ENCODE measurements at places on chromosomes 12 and 14.

DNA sequence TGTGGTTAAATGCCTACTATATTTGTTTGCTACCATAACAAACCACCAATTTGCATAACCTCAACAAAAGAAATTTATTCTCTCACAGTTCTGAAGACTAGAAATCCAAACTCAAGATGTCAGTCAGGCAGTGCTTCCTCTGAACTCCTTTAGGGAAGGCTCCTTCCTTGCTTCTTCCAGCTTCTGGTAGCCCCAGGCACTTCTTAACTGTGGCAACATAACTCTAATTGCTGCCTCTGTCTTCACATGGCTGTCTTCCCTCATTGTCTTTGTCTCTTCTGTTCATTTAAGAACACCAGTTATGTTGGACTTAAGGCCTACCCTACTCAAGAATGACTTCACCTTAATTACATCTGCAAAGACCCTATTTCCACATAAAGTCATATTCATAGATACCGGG, 206.9 kb downstream of the SYT1 start:
- no peak for DNase-seq

- DNase-seq, result no peak
Measured at GRCh38 chr12:39237004-39237403, 205.9 kb downstream of the KIF21A start.

- no peak for DNase-seq
Measured at GRCh38 chr14:75650253-75651058, 10.2 kb downstream of the ERG28 start.

GRCh38 chr12:132807295-132808092, 21.2 kb downstream of the GOLGA3 start:
- no peak for DNase-seq

- peak; percentile 72 for DNase-seq
Measured at GRCh38 chr14:23062002-23062401, 4.7 kb upstream of the CDH24 start.

- DNase-seq, result peak; percentile 74
Measured at GRCh38 chr12:49959685-49960473, 1.8 kb upstream of the AQP5 start.

GRCh38 chr12:121796855-121797751, 3.6 kb upstream of the RHOF start:
- DNase-seq, result peak; percentile 87

DNA sequence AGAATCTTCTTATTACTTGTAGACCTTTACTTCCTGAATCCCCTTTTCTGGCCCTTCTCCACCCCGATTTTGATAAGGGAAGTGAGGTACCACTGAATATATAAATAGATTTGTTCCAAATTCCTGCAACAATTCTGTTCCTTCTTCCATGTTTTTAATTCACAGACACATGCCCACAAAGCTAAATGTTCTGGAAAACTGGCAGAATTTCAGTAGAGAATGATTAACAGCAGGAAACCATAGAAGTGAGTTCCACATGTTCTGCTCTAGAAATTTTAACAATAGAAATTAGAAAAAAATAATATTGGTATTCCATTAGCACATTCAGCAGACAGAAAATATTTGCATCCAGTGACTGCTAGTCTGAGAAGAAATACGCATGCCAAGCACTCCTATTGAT, 139.6 kb downstream of the SLC2A13 start:
- DNase-seq, result no peak

DNA sequence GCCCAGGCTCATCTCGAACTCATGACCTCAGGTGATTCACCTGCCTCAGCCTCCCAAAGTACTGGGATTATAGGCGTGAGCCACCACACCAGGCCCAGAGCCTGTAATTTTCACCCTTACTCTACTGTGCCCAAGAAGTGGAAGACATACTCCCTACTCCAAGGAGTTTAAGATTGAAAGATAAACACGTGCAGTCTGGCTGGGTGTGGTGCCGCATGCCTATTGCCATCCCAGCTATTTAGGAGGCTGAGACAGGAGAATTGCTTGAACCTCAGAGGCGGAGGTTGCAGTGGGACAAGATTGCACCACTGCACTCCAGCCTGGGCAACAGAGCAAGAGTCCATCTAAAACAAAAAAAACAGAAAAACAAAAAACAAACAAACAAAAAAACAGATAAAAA, 90.0 kb downstream of the NINJ2 start:
- DNase-seq, result no peak

DNA sequence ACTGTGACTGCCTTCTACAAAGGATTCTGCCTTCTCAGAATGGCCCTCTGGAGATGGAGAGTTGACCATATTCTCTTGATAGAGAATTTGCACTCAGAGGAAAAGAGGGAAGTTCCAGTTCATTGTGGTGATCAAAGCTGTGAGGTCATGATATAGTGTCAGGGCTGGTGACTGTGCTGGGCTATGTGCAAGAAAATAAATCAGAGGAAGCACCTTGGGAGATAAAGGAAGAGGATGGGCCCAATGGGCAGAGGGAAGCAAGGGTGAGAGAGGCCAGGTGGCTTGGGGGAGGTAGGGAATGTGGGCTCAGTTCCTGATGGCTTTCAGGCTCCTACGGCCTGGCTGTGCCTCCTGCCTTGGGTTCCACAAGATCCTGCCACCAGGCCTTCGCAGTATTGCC, 145.8 kb downstream of the SLC8A3 start:
- DNase-seq, result no peak

- DNase-seq, result no peak
Measured at GRCh38 chr14:53954551-53955228, 1.9 kb downstream of the BMP4 start.

GRCh38 chr12:53201177-53201541, 5.9 kb downstream of the ITGB7 start:
- no peak for DNase-seq

- no peak for DNase-seq
Measured at GRCh38 chr12:124015494-124016461, 42.8 kb downstream of the ZNF664 start.

GRCh38 chr12:96047229-96048211, 12.1 kb upstream of the LTA4H start:
- no peak for DNase-seq

GRCh38 chr12:77687321-77687720, 143.4 kb upstream of the NAV3 start:
- no peak for DNase-seq

DNA sequence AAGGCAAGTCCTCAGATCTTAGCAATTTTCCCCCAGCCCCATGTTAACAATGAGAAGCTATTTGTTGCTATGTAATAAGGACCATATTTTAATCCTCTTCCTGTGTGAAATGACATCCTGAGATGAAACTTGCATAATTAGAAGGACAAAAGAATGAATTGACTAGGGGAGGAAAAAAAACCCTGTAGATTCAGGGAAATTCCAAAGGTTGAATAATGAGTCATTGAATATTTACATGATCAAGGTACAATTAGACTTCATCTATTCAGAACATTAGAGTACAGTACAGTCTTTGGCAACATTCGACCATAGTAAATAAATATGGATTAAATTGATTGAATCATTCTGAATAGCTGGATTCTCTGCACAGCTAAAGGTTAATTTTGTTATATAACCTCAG, 9.4 kb downstream of the MYBPC1 start:
- DNase-seq, result no peak

DNA sequence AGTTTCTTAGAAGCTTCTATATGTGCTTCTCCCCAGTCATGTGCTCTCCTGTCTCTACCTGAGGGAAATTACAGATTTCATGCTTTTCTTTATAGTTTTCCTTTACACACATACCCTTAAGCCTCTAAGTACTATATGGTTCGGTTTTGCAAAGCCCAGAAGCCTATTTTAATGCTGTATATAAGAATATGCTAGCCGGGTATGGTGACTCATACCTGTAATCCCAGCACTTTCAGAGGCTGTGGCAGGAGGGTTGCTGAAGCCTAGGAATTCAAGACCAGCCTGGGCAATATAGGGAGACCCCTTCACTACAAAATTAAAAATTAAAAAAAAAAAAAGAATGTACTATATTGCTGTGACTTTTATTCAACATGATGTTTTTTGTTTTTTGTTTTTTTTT, 15.4 kb downstream of the DGLUCY start:
- no peak for DNase-seq

DNA sequence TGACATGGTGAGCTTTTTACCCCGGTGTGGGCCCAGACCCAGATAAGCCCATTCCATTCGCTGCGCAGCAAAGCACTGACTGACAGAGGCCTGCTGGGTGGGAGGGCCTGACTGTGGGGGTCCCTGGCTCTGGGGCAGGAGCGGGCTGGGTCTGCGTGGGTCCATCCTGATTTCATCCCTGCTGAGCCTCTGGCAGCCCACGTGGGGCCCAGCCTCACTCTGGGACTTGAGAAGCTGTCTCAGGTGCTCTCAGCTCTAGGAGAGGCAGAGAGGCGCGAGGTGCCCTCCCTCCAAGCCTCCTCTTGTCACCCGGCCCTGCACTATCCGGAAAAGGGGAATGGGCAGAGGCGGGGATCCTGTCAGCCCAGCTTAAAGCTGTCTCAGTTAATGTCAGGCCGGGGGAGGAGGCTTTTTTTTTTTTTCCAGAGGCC, 927 bp downstream of the ABCB9 start:
- DNase-seq, result no peak

GRCh38 chr14:54760866-54761575, 141.6 kb downstream of the GCH1 start:
- DNase-seq, result no peak

DNA sequence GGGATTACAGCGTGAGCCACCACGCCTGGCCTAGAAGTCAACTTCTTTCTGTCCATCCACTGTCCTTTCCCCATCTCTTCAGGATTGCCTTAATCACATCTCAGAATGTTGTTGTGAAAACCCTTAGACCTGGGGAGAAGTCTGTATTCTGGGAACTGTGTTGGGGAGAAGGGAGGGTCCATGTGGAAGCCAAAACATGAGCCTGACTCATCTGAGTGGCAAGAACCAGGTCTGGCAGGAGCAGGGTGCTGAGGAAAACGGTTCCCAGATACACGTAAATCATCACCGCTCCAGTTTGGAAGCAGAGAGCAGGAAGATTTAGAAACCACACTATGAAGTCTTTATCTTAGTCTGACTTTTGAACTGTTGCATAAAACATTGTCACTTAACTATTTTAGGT, 245.6 kb upstream of the RGS6 start:
- no peak for DNase-seq

GRCh38 chr14:94560291-94560665, 964 bp upstream of the SERPINA4 start:
- no peak for DNase-seq

DNA sequence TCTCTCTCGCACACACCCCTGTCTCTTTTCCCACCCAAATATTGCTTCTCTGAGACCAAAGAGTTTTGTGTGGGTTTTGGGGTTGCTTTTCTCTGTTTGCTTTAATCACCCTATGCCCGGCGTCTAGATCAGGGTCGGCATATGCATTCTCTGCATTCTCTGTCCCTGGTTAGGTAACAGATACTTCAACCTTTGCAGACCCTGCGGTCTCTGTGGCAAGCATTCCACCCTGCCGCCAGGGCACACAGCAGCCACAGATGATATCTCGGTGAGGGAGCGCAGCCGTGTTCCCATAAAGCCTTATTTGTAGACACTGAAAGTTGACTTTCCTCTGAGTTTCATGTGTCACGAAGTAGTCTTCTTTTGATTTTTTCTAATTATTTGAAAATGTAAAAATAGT, 110.4 kb upstream of the FZD10 start:
- no peak for DNase-seq
